ENCODE measurements at places on chromosomes 5 and 9. TPM values are rescaled to one million over a fixed set of nuclear protein-coding genes. Genes with fewer than 3 reads are reported as not detected.

The ADRB2 gene
- 2.3 TPM for total RNA-seq

GRCh38 chr5:56288873-56289601 is 55.9 kb upstream of the ANKRD55 start:
- no peak for DNase-seq

GRCh38 chr9:136280535-136281315 is 23.2 kb downstream of the CCDC187 start:
- DNase-seq = no peak

DNA sequence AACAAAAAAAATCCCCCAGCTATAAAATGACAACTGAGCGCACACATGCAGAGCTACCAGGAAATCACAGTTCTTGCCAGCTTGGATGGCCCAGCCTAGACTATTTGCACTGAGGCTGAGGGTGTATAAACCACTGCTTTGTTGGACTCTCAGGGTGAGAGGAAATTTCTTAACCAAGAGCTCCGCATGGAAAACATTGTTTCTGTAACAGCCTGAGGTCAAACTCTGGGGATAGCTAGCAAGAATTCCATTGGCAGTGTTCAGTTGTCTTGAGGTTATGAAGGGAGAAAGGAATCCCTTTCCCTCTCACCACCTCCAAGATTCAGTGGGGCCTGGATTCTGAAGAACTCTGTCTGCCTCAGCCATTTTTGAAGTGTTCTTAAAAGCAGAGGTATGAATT is 360.0 kb downstream of the OSTF1 start:
- no peak for DNase-seq

The LCN9 gene
- total RNA-seq = not detected
